Breast epithelium (tissue), 4 donors: ENCODE measurements at places on chromosomes 5 and 9. TPM values are rescaled to one million over a fixed set of nuclear protein-coding genes. Genes with fewer than 3 reads are reported as not detected.

Gene TCERG1
- total RNA-seq, result 48.0 TPM

GRCh38 chr9:20320921-20321320 is 301.4 kb downstream of the MLLT3 start:
- H3K4me1 ChIP-seq, result no peaks in the 10 kb centered on the region
- peak; percentile 59 for DNase-seq
- H3K4me3 ChIP-seq, result no peak overlapping the region
- H3K27ac ChIP-seq, result peak overlapping the region; percentile 43

Gene FBXL7
- 17.3 TPM for total RNA-seq

Gene LRRC19
- total RNA-seq, result not detected

- H3K27me3 ChIP-seq, result no peaks in the 10 kb centered on the region
- H3K27ac ChIP-seq, result no peak overlapping the region
- H3K36me3 ChIP-seq, result no peaks in the 10 kb centered on the region
- H3K4me1 ChIP-seq, result no peaks in the 10 kb centered on the region
Observed at GRCh38 chr9:112041536-112042243, 133.4 kb downstream of the SUSD1 start.

DNA sequence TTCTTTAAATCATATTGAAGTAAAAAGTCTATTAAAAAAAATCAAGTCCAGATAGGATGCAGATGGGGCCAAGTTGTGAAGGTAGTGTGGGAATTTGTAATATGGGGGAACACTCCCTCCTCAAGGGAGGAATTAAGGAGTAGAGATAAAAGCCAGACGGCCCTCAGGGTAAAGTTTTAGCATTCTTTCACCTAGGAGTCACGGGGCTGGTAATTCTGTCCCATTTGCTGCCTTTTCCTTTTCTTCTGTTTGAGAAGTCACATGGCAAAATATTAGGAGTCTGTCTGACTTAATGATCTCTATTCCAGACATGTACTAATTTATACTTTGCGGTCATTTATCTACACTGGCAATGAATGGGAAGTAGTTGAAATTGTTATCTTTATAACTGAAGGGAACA is 61.9 kb downstream of the SNX24 start:
- H3K36me3 ChIP-seq, result no peaks in the 10 kb centered on the region
- H3K4me3 ChIP-seq, result no peak overlapping the region
- H3K27me3 ChIP-seq, result no peaks in the 10 kb centered on the region
- no peak for DNase-seq
- H3K27ac ChIP-seq, result no peak overlapping the region
- no peaks in the 10 kb centered on the region for H3K4me1 ChIP-seq

GRCh38 chr9:68847765-68848164 is 142.7 kb downstream of the PIP5K1B start:
- H3K36me3 ChIP-seq, result no peaks in the 10 kb centered on the region
- H3K4me3 ChIP-seq, result no peak overlapping the region
- no peak overlapping the region for H3K27ac ChIP-seq

GRCh38 chr9:134642385-134643181 is 980 bp downstream of the COL5A1 start:
- peak overlapping the region; percentile 75 for H3K27ac ChIP-seq
- H3K27me3 ChIP-seq, result no peaks in the 10 kb centered on the region
- peak overlapping the region; percentile 67 for H3K4me3 ChIP-seq
- H3K36me3 ChIP-seq, result no peaks in the 10 kb centered on the region

DNA sequence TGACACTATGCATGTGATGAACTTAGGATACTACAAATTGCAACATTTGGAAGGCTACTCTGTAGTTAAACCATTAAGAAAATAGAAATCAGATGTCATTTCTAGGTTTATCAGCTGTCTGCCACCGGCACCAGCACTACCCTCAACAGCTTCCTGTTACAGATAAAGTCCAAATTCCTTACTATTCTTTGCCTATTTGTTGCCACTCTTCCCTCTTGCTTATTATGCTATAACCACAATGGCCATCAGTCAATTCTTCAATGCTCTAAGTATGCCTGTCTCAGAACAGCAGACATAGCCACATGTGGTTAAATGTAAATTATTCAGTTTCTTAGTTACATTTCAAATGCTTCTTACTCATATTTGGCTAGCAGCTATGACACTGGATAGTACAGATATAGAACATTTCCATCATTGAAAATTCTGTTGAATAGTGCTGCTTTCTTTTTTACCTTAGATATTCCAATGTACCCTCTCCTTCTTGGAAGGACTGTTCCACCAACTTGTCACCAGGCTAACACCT is 21.0 kb downstream of the DHX29 start:
- no peaks in the 10 kb centered on the region for H3K27me3 ChIP-seq
- no peaks in the 10 kb centered on the region for H3K4me1 ChIP-seq
- H3K36me3 ChIP-seq, result peaks cover 13% of the 10 kb centered on the region
- H3K27ac ChIP-seq, result no peak overlapping the region

GRCh38 chr9:91291866-91292265 is 69.9 kb downstream of the AUH start:
- no peaks in the 10 kb centered on the region for H3K36me3 ChIP-seq
- no peaks in the 10 kb centered on the region for H3K4me1 ChIP-seq
- no peak overlapping the region for H3K4me3 ChIP-seq
- no peaks in the 10 kb centered on the region for H3K27me3 ChIP-seq

DNA sequence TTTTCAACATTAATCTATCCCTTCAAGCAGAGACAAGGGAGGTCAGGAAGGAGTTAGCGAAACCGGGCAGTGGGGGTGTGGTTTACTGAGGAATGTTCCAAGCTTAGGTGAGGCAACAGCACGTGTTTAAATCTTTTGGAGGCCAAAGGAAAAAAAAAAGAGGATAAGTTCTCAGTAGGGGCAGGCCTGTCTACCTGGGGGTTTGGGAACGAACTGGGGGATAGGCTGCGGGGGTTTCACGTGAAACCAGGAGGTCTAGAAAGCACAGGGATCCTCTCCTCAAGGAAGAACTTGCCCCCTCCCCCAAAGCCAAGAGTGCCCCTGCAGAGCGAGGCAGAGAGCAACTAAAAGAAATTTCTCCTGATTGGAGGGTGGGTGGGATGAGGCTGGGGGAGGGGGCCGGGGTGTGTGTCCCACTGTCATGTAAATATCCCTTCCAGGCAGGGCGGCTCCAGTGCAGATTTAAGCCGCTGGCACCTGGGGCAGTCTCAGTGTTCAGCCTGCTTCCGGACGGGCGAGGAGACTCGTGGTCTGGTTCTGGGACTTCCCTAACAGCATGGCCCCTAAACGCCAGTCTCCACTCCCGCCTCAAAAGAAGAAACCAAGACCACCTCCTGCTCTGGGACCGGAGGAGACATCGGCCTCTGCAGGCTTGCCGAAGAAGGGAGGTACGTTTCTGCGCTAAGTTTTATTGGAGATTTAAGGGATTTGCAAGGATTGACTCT is 5.5 kb upstream of the SET start:
- peak overlapping the region; percentile 94 for H3K27ac ChIP-seq
- H3K4me3 ChIP-seq, result peak overlapping the region; percentile 45
- H3K36me3 ChIP-seq, result no peaks in the 10 kb centered on the region
- no peaks in the 10 kb centered on the region for H3K27me3 ChIP-seq
- peaks cover 16% of the 10 kb centered on the region for H3K4me1 ChIP-seq

DNA sequence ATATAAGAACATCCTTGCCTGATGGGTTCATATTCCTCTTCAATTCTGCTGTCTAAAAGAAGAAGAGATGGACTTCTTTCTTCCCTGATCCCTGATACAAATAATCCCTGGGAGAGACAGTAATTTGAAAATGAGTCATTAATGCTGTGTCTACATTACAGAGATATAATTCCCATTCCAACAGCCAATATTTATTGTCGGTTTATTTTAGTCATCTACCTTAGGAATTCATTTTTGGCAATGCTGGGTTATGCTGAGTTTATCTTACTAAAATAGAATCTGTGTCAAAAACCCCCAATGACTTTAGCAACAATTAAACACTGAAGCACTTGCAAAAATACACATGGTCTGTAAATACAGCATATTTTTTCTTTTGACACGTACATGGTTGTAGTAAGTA is 23.9 kb downstream of the ZNF474 start:
- H3K27ac ChIP-seq, result no peak overlapping the region
- H3K27me3 ChIP-seq, result no peaks in the 10 kb centered on the region
- H3K4me1 ChIP-seq, result no peaks in the 10 kb centered on the region

Gene ADAMTSL2
- 0.33 TPM for total RNA-seq

DNA sequence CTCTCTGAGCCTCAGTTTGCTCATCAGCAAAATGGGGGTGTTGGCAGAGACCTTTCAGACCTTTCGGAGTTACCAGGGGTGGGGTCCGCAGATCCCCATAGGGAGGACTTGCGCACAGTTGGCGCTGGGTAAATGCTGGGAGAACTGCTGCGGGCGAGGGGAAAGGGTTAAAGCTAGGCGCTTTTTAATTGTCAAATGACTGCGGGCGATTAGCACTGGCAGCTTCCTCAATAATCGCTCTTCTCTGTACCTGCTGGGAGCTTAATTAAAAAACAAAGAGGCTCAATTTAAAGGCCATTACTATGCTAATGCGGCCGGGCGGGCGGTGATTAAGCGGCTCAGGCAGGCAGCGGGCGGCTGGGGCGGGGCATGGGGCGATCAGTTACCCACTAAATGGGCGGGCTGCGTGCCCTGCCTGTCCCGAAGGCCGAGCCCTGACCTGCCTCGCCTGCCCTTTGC is 63.0 kb downstream of the LMX1B start:
- no peak overlapping the region for H3K4me3 ChIP-seq
- peak; percentile 54 for DNase-seq
- no peaks in the 10 kb centered on the region for H3K36me3 ChIP-seq
- H3K27me3 ChIP-seq, result peaks cover 5% of the 10 kb centered on the region
- peak overlapping the region; percentile 60 for H3K27ac ChIP-seq

- no peaks in the 10 kb centered on the region for H3K27me3 ChIP-seq
- no peak overlapping the region for H3K4me3 ChIP-seq
- H3K36me3 ChIP-seq, result no peaks in the 10 kb centered on the region
- no peak for DNase-seq
- no peaks in the 10 kb centered on the region for H3K4me1 ChIP-seq
Observed at GRCh38 chr9:32382565-32383320, 1.7 kb upstream of the ACO1 start.

Gene DMAC1
- 12.9 TPM for total RNA-seq

Gene IL7R
- 10.1 TPM for total RNA-seq

DNA sequence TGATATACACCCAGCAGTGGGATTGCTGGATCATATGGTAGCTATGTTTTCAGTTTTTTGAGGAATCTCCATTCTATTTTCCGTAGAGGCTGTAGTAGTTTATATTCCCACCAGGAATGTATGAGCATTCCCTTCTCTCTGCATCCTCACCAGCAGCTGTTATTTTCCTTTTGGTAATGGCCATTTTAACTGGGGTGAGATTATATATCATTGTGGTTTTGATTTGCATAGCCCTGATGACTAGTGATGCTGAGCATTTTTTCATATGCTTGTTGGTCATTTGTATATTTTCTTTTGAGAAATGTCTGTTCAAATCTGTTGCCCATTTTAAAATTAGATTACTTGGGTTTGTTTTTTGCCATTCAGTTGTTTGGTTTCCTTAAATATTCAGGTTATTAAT is 11.2 kb upstream of the PPIC start:
- no peaks in the 10 kb centered on the region for H3K27me3 ChIP-seq
- H3K27ac ChIP-seq, result no peak overlapping the region
- no peaks in the 10 kb centered on the region for H3K36me3 ChIP-seq
- H3K4me1 ChIP-seq, result no peaks in the 10 kb centered on the region
- no peak overlapping the region for H3K4me3 ChIP-seq

DNA sequence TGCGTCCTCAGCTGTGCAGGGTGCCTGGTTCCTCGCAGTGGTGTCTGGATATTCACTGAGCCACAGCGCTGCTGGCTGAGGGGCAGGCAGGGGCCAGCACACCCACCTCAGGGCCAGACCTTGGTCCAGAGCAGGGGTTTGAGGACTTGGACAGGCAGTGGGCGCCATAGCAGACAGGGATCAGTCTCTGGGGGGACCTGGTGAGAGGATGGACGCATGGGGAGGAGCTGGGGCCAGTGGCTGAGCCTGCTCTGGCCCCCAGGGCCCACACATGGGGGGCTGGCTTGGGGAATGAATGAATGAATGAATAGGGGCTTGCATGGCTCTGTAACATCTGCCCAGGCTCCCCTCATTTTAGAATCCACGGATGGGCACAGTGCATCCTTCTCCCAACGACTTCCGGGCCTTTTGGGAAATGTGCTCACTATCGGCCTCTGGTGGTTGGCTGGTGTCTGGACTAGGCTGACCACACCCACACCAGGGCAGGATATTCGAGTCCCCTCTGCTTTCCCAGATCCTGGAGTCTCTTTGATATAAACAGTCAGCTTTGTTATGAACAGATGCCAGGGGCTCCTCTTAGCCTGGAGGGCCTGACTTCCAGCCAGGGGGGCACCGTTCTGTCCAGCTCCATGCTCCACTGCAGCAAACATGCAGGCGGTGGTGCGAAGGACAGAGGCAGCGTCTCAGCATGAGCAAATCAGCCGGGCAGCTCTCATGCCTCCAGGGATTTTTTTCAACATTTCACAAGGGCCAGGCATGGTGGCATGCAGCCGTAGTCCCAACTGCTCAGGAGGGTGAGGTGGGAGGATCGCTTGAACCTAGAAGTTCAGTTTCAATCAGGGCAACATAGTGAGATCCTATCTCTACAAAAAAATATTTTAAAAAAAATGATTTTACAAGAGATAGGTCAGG is 62.6 kb downstream of the NEK6 start:
- DNase-seq, result peak; percentile 46
- no peaks in the 10 kb centered on the region for H3K27me3 ChIP-seq
- peaks cover 2% of the 10 kb centered on the region for H3K36me3 ChIP-seq
- no peaks in the 10 kb centered on the region for H3K4me1 ChIP-seq

GRCh38 chr5:120361941-120362340 is 102.2 kb upstream of the PRR16 start:
- no peaks in the 10 kb centered on the region for H3K27me3 ChIP-seq
- no peaks in the 10 kb centered on the region for H3K36me3 ChIP-seq
- no peak for DNase-seq

DNA sequence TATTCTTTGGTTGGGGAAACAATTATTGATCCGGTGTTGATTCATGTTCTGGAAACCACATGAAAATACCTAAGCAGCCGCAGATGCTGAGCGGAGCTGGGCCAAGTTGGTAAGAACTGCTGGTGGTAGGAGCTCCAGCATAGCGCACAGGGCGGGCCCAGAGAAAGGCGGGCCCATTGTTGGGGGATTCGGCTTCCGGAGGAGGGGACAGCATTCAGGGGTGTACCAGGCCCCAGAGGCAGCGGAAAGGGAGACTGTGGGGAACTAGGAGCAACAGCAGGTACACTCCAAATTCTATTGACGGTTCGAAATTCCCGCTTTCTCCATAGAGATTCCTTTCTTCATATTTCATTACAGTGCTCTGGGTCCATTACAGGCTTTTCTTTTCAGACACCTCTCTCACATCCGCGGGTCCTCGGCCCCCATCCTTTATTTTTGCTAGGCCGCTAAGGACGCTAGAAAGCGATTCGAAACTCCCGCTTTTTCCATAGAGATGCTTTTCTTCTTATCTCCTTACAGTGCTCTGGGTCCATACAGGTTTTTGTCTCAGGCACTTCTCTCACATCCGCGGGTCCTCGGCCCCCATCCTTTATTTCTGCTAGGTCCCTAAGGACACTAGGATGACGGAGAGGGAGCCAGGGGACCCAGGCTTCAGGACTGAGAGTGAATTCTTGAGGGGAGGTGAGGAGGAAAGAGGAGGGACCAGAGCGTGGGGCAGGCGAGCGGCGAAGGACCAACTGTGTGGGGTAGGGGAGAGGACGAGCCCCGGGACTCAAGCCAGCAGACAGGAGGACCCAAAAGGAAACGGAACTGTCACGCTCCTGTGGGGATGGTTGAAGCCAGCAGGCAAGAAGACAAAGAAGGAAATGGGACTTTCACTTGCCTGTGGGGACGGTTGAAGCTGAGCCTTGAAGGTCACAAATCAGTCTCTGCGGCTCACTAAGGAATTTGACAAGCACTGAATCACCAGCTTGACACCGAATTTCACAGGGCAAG is at the start of gene CCDC152:
Gene CCDC152 (plus strand): TSS at position 213 of the 996 bp plus-strand sequence. CDS start 2,304 bp downstream, outside the sequence.
- H3K36me3 ChIP-seq, result no peaks in the 10 kb centered on the region
- no peak within 1 kb of the TSS for H3K27ac ChIP-seq
- no peaks in the 10 kb centered on the region for H3K4me1 ChIP-seq
- DNase-seq, result no peak
